ENCODE measurements at places on chromosomes 13 and 19.

DNA sequence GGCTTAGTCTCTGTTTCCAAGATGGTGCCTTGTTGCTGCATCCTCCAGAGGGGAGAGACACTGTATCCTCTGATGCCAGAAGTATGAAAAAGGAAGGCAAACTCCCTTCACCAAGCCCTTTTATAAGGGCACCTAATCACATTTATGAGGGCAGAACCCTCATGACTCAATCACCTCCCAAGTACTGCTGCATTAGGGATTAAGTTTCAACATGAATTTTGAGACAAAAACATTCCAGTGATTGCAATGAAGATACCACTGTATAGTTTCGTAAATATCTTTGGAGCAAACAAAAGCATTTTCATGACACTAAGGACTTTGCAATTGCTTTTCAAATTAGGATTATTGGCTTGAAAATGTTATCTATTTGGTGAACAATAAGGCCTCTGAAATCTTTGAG is 63.8 kb downstream of the RNF17 start:
- no peak for DNase-seq

DNA sequence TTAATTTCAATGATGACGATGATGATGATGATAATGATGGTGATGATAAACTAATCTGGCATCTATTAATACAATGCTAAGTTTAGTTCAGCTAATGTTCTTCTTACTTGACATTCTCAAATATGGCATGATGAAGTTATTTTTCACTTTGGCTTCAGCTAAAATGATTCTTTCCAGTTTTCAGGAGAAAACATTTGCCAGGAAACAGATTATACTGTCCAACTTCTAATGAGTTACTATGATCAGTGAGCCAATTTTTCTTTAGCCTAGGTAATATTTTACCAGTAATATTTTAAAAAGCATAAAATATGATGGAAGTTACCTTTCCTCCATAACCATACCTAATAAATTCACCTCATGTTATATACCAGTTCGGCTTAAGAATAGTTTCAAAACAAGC is 245.7 kb upstream of the CSNK1A1L start:
- no peak for DNase-seq

DNA sequence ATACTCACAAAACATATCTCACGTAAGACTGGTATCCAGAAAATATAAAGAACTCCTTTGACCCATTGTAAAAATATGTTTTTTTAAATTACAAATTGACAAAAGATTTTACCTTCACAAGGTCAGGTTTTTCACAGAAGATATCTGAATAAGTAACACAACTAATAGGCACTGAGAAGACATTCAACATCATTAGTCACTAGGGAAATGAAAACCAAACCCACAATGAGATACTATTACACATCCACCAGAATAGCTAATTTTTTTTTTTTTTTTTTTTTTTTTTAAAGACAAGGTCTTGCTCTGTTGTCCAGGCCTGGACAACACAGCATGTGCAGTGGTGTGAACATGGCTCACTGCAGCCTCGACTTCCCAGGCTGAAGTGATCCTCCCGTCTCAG is 157.5 kb downstream of the MIPEP start:
- DNase-seq = no peak

DNA sequence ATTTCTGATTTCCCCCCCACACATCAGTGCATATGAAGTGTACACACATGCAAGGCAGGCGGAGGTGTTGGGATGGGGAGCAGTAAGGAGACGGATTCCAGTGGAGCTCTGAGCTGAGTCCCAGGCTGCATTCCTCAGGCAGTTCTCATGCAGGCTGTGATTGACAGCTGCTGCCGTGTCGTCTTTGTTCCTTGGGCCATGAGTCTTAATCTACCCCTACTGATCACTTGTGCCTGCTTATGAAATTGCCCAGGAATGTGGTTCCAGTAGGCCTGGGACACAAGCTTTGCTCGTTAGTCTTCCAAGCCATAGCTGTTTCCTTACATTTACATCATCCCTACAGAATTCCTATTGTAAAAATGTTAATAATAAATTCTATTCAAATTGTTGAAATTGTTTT is 1241.9 kb downstream of the UQCRFS1 start:
- peak; percentile 7 for DNase-seq

DNA sequence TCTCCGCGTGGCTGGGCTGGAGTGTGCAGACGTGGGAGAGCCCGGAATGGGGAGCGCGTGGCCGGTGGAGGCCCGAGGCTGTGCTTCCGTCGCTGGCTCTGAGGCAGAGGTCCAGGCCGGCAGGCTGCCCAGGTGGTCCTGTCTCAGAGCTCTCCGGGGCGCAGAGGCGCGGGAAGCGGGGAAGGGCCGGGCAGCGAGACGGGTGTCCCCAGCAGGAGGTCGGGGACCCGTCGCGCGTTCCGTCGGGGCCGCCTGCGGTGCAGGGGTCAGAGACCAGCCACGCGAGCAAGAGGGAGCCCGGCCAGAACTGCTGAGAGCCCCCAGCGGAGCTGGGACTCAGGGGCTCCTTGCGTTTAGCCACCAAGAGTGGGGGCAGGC is 1.3 kb upstream of the C1QTNF9 start:
- no peak for DNase-seq

GRCh38 chr13:72620874-72621273 is 106.6 kb downstream of the MZT1 start:
- DNase-seq = no peak

DNA sequence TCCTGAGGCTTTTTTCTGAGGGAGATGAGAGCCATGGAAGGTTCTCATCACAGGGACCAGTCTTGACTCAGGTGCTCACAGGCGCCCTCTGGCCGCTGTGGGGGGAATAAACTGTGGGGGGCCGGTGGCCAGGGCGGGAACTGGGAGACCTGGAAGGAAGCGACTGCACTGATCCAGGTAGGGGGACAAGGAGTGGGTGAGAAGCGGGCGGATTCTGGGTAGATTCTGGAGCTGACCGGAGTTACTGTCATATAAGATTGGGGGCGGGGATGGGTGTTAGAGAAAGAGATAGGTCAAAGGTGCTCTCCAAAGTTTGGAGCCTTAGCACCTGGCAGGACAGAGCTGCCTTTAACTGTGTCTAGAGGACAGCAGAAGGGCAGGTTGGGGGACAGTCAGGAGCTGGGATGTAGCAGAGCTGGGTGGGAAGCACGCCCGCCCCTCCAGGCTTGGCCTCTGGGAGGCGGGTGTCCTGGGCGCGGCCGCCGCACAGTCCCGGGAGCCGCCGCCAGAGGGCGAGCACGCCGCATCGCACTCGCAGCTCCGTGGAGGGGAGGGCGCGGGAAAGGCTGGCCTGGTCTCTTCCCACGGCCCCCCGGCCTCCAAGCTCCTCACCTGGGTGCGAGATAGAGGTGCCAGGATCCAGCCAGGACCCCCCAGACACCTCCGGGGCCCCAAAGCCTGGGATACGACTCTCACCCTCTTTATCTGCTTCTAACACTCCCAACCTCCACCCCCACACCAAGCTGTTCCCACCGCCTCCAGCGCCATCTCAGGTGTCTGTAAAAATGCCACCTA is 4.2 kb upstream of the DAND5 start:
- peak; percentile 89 for DNase-seq

DNA sequence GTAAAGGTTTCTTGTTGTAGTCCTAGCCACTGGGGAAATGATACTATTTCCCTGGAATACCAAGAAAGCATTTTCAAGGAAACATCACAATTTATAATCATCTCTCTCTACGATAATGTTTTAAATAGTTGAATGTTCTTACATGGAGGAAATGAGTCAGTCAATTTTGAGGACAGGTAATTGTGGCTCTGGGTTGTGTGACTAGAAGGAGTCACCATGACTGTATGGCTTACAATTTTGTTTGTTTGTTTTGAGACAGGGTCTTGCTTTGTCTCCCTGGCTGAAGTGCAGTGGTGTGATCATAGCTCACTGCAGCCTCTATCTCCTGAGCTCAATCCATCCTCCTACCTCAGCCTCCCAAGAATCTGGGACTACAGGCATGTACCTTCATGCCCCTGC is 47.4 kb downstream of the COG3 start:
- DNase-seq = peak; percentile 82

DNA sequence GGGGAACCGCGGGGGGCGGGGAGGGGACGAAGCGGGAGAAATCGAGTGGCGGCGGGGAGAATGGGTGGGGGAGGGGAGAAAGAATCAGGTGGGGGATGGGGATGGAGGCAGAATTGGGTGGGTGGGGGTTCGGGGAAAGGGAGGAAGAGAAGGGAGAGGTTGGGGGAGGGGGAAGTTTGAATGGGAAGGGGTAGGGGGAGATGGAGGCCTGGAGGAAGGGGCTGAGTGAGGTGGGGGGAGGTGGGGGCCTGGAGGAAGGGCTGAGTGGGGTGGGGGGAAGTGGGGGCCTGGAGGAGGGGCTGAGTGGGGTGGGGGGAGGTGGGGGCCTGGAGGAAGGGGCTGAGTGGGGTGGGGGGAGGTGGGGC is 403 bp upstream of the ADAMTS10 start:
- DNase-seq = no peak

DNA sequence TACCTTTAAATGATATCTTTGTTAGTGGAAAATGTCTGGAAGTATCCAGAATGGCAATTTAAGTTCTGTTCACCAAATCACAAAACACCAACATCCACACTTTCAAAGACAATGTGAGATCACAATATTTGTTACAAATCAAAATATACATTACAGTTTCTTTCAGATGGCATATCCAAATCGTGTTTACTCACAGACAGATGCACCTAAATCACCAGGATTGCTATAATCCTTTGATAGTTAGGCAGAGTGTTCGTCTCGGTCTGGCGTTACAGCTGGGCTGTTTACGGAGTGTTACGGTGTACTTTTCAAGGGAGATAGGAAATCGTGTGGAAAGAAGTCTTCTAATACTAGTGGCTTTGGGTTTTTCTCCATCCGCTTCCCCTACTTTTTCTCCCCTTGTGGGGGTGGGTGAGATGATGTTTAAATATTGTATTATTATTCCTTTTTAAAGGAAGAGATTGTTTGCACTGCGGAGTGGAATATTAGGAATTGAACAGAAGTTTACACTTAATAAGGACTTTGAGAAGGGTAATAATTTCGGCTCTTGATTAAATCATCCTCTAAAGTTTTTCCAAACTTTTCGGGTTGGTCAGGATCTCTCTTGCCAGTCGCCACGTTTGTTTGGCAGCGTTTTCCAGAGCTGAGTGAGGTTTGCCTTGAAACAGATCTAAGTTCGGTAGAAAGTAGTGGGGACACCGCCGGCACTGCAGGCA is 1.8 kb downstream of the MAB21L1 start:
- no peak for DNase-seq

- DNase-seq = no peak
Observed at GRCh38 chr13:37544995-37545394, 53.6 kb downstream of the POSTN start.

All from PC-3 (cell line).